ENCODE measurements at places on chromosomes 11 and 22.

DNA sequence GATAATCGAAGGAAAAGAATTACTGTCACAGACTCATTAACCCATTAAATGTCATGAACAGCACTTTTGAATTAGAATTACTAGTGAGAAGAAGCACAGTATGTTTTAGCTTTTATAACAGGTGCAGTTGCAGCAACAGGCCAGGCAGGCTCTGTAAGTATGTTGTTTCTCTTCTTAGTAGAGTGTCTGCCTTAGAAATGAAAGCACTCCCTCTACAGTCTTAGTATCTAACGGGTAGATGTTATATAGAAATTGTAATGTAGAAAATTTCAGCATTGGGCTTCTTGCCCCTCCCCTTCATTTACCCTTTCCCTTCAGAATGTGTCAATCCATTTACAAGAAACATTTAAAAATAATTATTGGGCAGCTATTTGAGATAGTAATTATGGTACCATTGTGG, 87.4 kb downstream of the HIPK3 start:
- no peak for DNase-seq

- peak; percentile 53 for DNase-seq
Measured at GRCh38 chr11:2531277-2531986, 86.6 kb downstream of the KCNQ1 start.

DNA sequence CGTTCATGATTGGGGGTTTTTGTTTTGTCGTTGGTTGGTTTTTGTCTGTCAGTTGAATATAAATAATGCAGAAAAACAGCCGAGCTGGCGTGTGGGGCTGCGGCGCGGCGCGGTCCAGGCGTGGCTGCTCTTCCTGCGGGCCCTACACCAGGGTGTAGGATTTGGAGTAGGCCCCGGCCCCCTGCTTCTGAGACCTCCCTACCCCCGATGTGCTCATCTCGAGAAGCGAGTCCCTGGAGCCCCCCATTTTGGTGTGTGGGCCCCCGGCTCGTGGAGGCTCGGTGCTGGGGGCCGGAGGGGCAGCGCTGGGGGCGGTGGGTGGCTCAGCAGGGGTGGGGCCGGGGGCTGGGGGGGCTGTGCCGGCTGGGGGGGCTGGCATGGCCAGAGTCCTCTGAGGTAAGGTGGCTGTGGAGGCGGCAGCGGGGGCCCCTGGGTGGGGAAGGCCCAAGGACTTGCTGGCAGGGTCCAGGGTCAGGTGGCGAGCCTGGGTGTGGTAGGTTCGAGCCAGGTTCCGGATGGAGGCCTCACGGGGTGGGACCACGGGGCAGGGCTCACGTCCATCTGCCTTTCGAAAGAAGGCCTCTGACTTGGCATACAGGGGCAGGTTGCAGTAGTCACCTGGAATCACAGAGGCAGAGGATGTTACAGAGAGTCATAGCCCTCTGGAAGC, 100.7 kb downstream of the CEP164 start:
- DNase-seq = no peak

- DNase-seq = no peak
Measured at GRCh38 chr11:61712846-61713245, 32.7 kb downstream of the DAGLA start.

DNA sequence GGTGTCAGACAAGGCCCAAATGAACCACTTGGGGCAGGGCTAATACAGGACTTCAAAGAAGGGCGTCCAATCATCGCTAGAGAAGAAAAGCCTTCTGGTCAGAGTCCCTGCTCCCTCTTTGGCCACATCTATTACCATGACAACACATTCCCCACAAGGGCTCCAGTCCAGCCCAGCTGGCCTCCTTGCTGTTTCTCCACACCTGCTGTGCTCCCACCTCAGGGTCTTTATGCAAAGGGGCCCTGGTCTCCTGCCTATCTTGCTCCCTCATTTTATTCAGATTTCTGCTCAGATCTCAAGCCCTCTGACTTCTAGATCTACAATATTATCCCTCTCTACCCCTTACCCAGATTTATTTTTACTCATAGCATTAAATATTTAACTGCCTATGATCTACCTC, 58.0 kb upstream of the KIRREL3 start:
- no peak for DNase-seq

GRCh38 chr11:32358729-32359128, 76.6 kb downstream of the WT1 start:
- peak; percentile 45 for DNase-seq

GRCh38 chr11:43576803-43577521, 103.6 kb upstream of the HSD17B12 start:
- peak; percentile 83 for DNase-seq

DNA sequence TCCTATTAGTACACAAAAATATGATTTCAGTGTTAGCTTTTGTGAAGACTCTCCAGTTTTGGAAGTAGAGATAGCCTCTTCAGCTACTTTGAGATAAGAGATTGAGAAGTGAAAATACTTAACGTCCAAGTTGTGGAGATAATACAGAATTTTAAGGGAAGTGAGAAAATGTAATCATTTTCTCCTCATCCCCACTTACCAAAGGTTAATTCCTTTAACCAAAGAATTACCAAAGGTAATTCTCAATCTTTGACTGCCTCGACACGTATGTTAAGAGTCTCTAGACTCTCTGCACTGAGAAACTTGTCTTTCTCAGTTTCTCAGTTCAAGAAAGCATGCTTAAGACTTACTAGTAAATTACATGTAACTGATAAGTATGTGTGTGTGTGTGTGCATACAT, 15.3 kb downstream of the C11orf54 start:
- DNase-seq = no peak

GRCh38 chr11:76791861-76792260, 8.7 kb downstream of the TSKU start:
- DNase-seq = no peak

DNA sequence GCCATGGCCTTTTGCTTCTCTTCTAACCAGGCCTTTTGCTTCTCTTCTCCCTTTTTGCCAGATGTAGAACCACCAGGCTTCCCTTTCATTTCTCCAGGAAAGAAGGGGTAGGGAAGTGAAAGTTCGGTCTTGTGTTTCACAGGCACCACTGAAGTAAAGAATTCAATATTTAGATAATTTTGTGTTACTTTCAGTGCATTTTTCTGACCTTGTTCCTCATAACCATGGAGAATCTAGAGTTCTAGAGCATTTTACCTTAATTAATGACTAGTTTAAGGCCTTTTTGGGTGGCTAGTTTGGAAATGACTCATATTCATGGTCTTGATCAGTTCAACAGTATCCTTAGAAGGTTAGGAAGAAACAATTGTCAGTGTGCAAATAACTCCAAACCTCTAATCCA, 22.7 kb downstream of the GRAMD1B start:
- DNase-seq = no peak

GRCh38 chr11:134358856-134359490, 27.2 kb downstream of the GLB1L2 start:
- no peak for DNase-seq

- DNase-seq = peak; percentile 88
Measured at GRCh38 chr11:60265373-60266214, 14.9 kb upstream of the MS4A4A start.

DNA sequence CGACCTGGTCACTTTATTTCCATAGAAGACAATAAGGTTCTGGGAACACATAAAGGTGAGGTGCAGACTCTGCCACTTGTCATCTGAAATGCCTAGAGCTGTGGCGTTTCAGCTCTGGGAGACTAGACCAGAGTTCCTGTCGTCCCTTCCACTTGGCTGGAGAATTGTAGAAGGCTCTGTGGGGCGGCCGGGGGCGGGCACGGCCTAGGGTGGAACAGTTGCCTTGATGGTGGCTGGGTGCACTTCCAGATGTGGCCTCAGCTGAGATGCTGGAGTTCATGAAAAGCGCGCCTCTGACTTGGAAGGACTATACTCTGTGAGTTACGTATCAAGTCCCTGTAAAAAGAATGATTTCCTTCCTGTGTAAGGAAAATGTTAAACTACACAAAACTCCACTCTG, 16.8 kb downstream of the TRMU start:
- no peak for DNase-seq

- DNase-seq = no peak
Measured at GRCh38 chr22:30302810-30303138, 13.5 kb upstream of the CASTOR1 start.

DNA sequence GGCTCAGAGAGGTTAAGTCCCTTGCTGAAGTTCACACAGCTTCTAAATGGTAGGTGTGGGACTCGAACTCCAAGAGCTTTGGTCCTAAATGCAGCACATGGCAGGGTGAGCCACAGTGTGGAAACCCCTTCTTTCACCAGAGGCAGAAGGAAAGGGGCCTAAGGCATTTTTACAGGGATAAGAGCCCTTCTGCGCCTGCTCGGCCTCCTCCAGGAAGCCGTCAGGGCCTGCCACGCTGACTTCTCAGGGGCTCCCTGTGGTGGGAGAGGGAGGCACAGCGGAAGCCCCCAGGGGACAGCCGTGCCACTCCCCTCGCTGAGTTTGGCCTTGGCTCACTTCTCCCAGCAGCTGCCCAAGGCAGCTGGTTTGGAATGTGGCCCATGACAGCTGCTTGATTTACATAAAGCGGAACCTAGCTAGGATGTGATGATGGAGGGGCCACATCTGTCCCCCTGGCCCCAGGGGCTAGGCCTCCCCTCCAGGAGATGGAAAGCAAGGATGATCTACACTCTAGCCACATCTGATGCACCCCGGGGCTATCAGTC, 35.4 kb downstream of the CD82 start:
- no peak for DNase-seq

DNA sequence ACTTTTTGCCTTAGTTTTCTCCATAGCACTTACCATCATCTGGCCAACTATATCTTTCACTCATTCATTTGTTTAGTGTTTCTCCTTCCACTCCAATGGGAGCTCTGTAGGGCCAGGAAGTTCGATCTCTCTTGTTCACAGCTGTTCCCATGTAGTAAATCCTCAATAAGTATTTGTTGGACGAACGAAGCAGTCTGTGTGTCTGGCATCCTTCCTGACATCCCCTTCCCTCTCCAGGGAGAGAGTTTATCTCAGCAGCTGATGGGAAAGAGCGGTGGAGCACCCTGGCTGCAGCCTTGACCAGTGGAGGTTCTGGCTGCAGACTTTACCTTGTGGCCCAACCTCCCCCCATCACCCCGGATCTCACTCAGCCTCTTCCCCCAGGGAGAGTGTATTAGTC, 141.7 kb downstream of the CHST1 start:
- no peak for DNase-seq

DNA sequence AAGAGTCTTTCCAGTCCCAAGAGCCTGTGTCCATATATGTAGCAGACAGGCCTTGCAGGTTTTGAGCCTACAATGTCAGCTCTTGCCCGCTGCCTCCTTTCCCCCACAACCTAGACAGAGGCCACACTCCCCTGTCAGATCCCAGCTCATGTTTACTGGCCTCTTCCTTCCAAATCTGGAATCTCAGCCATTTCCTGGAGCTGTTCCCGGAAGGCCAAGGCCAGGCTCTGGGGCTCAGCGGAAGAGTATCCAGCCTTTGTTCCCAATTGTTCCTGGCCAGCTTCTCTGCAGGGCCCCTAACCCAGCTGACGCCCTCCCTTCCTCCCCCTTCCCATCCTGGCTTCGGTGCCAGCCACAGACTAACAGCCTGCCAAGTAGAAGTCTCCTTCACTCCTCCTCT, 1.0 kb upstream of the ROBO4 start:
- peak; percentile 88 for DNase-seq

GRCh38 chr11:128524172-128524571, 63.2 kb downstream of the ETS1 start:
- no peak for DNase-seq

DNA sequence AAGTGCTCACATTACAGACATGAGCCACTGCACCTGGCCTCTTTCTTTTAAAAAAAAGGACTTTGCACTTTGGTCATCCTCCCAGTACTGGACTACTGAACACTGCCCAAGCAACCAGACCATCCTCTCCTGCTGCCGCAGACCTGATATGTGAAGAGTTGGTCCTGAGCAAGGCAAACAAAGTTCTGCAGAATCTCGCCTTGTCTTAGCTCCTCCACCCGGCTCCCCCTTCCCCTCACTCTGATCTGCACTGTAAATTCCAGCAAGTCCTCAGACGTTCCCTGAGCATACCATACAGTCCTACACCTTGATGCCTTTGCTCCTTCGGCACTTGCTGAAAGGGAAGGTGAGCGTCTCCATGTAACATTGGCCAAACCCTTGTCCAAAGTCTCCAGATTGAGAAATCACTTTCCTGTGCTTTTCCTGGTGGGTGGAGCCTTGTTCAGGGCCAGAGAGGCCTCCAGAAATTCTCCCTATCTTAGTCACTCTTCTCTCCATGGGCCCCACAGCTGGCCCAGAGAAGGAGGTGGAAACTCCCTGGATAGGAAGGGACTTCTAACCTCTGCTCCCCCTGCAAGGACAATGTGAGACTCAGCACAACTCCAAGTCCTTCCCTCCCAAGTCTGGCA, 47.0 kb upstream of the TIMP3 start:
- no peak for DNase-seq

GRCh38 chr22:25051073-25051472, 98.6 kb downstream of the KIAA1671 start:
- DNase-seq = no peak

DNA sequence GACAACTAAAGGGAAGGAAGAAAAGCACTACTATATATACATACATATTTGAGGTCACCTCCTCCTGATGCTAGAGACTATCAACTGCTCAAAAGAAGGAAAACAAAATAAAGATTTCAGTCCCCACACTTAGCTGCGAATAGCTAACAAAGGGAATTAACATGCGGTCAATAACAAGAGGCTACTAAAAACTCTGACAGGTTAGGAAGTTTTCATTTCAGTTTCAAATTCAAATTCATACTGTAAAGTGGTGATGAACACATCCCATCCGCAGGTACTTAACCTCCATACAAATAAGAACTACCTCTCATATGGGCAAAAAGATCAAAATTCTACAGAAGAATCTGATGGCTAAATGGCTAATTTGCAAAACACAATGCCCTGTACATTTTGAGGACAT, 2.6 kb downstream of the NAP1L4 start:
- no peak for DNase-seq

GRCh38 chr22:31578171-31578570, 81.8 kb downstream of the SFI1 start:
- no peak for DNase-seq

DNA sequence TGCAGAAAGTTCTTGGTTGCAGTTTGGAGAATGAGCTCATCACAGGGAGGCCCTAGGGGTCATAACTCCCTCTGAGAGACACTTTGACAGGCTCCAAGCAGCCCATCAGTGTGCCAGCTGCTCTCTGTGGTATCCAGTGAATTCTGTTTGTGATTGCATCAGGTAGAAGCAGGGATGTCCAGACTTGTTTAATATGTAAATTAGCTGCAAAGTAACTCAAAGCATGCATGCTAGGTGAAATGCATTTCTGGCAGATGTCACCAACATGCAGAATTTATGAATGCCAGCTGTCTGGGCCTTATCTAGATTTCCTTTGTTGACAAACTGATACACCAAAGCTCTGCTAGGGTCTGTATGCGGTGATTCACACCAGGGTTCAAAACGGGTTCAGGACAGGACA, 123.6 kb upstream of the MTNR1B start:
- DNase-seq = no peak

- no peak for DNase-seq
Measured at GRCh38 chr11:47907499-47907898, 59.3 kb upstream of the NUP160 start.

DNA sequence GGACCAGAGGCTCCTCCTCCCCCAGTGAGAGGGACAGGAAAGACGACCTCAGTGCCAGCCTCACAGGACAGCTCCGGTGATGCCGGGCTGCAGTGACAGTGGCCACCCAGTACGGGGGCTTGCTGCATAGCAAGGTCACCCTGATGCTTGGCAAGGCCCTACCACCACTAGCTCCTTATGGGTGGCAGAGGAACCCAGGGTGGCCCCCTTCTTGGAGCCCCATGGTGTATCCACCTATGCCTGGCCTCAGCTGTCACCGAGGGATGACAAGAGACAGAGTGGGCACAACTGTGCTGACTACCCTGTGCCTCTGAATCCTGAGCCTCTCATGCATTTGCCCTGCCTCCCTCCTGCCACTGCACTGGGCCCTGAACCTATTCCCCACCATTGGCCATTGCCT, 809.2 kb downstream of the TBC1D22A start:
- no peak for DNase-seq

- DNase-seq = no peak
Measured at GRCh38 chr11:104944076-104944475, 24.3 kb downstream of the CASP4 start.

Data from spinal cord (tissue), 10 donors.